Occipital lobe (tissue), 3 donors: ENCODE measurements at places on chromosomes 5 and 9.

DNA sequence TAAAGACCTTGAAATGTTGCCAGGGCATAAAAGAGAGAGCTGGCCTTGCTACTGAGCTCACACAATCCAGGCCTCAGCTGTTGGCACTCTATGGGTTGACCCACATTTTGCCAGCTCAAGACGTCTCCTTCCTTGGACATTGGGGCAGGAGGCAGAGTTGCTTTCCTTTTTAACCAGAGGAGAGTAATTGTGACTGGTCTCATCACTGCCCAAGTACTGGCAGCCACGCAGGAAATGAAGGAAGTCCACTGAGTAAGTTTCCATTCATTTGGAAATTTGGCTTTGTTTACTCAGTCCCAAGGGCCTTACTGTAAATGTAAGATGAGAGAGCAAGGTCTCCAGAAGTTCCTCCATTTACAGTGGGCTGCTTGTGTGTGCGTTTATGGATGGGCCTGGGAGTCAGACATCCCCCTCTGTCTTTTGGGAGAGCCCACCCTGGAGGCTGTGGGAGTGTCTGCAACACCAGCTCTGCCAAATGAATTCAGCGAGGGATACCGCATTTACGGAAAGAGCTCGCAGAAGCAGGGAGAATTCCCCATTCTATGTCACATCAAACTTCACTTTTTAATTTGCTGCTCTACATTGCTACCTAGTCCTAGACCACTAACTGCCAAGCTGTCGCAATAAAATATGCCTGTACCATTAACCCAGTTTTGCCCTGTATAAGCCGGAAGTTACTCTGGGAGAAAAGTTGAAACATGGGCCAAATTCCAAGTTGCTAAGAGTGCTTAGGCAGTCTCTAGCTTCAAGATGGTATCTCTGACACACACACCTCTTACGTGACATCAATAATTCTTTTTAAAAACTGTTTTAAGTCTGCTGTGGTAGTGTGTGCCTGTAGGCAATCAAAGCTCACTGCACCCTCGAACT is 24.5 kb upstream of the PDZD2 start:
- no peak for DNase-seq

DNA sequence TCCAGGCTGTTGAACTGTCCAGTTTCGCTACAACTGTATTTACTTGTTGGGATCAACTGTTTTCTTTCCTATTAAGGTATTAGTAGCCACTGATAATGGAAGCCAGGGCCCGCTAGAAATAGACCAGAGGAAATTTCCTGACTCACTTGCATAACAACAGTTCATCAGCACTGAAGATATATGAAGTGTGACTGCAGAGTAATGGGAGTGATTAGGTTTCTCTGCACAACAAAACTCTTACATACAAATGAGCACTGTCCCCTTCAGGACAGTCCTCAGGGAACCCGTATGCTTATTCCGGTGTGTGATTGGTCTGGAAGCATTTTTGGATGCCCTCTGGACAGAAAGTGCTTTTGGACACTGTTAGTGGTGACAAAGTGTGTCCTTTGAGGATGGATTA is 55.3 kb downstream of the LIX1 start:
- no peak for DNase-seq

GRCh38 chr5:132103332-132103951 is 29.9 kb downstream of the CSF2 start:
- DNase-seq, result peak; percentile 7

GRCh38 chr5:58188262-58188651 is 271.6 kb downstream of the PLK2 start:
- DNase-seq, result no peak

DNA sequence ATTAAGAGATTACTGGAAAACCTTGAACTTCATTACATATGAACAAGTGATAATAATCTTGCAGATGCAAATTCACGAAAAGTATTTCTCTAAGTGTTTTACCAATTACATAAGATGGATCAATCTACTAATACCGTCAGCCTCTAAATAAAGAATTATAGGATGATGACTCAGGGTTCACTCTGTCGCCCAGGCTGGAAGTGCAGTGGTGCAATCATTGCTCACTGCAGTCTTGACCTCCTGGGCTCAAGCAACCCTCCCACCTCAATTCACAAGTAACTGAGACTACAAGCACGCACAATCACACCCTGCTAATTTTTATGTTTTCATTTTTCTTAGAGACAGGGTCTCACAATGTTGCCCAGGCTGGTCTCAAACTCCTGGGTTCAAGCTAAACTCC is 56.1 kb downstream of the CHD1 start:
- DNase-seq, result no peak

GRCh38 chr5:52069997-52070396 is 686.7 kb downstream of the ISL1 start:
- no peak for DNase-seq

- DNase-seq, result no peak
Observed at GRCh38 chr9:35813434-35814105, 1.3 kb downstream of the HINT2 start.

DNA sequence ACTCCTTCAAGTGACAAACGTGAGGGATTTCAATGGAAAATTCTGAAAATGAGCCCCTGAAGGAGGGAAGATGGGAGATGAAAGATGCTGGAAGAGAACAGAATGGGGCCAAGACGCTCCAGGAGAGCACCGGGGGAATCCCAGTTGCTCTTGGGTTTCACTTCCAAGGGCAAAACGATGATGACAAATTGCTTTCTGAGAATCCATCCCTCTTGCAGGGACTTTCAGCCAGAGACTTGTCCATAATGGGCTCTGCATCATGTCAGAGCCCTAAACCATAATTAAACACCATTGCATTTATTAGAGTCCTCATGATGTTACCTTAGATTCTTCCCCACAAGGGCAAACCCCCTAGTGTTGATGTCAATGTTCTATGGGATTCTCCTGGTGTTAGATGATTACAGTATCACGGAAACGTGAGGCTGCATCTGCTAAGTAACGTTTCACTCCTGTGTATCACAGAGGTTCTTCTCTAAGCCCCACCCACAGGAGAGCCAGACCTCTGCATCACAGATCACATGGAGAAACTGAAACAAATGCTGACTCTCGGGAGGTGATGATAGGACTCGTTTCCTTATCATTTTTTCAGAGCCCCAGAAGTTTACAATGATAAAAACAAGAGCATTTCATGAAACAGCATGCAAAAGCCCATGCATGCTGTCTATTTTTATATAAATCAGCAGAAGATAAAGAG is 114.4 kb downstream of the TENT4A start:
- peak; percentile 16 for DNase-seq

DNA sequence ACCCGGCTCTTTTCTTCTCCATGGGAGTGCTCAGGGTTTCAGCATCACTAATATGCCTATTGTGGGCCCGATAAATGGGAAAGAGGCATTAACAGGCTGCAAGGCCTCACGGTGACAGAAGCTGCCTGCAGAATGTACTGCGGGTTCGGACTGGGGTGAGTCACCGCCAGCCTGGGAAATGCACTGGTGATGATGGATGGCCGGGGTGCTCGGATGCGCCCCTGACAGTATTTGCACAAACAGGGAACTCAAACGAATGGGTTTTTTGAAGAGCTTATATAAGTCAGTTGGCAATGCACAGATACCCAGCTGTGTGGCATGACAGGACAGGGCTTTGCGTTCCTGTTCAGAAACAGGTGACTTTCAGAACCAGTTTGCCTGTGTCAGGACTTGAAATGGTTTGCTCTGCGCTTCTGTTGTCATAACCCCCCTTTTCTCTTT is 42.0 kb upstream of the PITX1 start:
- no peak for DNase-seq

- DNase-seq, result no peak
Observed at GRCh38 chr9:120214332-120214731, 365.6 kb downstream of the CDK5RAP2 start.
